ENCODE measurements at places on chromosomes 6 and 20.

DNA sequence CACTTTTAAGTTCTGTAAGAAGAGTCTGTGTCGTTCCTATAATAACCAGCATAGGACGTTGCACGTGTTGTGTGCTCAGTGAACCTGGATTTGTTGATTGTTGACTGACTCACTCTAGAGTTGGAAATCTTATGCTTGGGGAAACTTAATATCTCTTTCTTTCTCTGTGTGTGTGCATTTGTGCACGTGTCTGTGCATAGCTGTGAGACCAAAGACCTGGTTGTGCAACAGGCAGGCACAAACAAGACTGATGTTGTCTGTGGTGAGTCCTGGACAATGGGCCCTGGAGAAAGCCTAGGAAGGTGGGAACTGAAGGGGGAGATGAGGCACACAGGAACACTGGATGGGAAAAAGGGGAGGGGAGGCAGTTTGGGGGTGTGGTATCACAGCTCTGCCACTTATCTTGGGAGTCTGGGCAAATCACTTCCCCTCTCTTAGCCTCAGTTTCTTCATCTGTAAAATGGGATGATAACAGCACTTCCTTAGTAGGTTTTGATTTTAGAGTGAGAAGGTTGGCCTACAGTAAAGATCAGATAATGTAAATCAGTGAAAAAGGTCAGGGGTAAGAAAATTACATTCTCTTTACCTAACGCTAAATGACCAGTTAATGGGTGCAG is 8.4 kb downstream of the CD40 start:
- DNase-seq: no peak

DNA sequence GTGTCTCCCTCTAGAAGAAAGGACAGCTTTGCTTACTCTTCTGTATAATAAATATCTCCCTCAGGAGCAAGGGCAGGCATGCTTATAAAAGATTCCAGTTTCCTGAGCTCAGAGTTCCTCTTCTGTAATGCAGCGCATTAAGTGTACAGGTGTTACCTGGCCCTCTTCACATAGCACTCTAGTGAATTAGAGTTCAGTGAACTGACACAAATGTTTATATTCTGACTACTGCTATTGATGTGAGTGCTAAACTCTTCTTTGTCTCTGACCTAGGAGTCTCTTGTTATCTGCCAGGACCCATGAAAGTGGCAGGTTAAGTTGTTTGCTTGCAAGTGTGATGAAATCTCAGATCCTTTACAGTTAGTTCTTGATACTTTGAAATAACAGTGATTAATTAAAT is 33.5 kb downstream of the CYB5R4 start:
- no peak for DNase-seq

- DNase-seq: no peak
These were observed 32.3 kb downstream of the NCR2 start for GRCh38 chr6:41367700-41368099.

- no peak for DNase-seq
These were observed 31.9 kb downstream of the WDR27 start for GRCh38 chr6:169669889-169670288.

- no peak for DNase-seq
These were observed 43.7 kb downstream of the FRK start for GRCh38 chr6:116016846-116017545.

All from stimulated activated CD8-positive, alpha-beta memory T cell treated with anti-CD3 and anti-CD28 coated beads, Interleukin-15, amount 100 ng/mL, for 24 hours (primary cell).